A549 (cell line): ENCODE measurements at places on chromosomes 4 and X. TPM values are rescaled to one million over a fixed set of nuclear protein-coding genes. Genes with fewer than 3 reads are reported as not detected.

DNA sequence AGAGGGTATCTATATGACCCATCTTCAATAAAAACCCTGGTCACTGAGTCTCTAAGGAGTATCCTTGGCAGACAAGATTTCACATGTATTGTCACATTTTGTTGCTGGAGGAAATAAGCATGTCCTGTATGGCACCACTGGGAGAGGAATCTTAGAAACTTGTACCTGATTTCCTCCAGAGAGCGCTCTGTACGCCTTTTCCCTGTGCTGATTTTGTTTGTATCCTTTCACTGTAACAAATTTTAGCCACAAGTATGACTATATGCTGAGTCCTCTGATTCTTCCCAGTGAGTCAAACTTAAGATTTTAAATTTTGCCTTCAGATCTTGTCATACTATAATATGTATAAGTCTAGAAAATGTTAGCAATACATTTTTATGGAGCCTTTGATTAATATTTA lies 102.8 kb downstream of the ITIH6 start:
- no peak for DNase-seq

DNA sequence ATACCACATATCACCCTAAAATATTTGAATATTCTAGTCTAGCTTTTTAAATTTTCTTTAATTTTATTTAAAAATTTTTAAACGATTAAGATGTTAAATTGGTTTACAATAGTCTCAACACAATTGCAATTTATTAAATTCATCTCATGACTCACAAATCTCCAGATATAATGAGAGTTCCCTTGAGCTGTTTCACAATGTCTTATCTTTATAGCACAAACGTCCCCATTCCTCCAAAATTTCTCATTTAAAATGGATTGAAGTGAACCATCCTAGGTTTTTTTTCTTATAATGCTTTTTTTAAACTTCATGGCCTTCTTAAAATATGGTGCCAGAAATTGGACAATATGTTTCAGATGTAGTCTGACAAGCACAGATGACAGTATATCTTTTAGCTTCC lies 204.4 kb downstream of the GABRB1 start:
- DNase-seq, result no peak

DNA sequence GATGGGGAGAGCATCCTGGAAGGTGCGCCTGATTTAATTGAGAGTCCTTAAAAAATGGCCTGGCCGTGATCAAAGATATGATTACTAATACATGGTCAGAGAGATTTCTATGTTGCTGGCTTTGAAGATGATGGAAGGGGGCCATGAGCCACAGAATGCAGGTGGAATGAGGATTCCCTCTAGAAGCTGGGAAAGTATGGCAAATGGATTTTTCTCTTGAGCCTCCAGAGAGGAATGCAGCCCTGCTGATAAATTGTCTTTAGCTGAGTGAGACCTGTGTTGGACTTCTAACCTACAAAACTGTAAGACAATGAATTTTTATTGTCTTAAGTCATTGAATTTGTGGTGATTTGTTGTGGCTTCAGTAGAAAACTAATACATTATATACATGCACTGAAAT lies 7.7 kb downstream of the NUDT9 start:
- no peak for DNase-seq

DNA sequence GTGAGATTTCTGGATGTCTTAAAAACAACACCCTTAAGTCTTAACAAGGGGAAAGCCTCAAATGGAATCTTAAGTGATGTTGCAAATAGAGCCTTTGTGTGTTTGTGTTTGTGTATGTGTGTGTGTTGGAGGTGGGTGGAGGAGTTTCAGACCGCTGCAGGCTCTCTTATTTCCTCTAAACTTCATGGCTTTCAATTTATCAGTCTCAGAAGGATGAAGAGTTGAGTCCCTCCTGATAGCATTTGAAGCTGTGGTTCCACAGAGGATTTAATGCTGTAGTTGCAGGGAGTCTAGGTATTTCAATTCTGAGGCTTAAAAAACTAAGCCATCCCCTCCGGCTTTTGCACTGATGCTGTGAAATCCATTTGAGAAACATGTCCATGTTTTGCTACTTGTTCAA lies 4.3 kb upstream of the AGA start:
- DNase-seq, result no peak

Gene PDCL2
- not detected in 3 replicates for polyA plus RNA-seq

Gene WDR17
- polyA plus RNA-seq, result 2.1 to 2.4 TPM (median 2.1 TPM) in 3 replicates

DNA sequence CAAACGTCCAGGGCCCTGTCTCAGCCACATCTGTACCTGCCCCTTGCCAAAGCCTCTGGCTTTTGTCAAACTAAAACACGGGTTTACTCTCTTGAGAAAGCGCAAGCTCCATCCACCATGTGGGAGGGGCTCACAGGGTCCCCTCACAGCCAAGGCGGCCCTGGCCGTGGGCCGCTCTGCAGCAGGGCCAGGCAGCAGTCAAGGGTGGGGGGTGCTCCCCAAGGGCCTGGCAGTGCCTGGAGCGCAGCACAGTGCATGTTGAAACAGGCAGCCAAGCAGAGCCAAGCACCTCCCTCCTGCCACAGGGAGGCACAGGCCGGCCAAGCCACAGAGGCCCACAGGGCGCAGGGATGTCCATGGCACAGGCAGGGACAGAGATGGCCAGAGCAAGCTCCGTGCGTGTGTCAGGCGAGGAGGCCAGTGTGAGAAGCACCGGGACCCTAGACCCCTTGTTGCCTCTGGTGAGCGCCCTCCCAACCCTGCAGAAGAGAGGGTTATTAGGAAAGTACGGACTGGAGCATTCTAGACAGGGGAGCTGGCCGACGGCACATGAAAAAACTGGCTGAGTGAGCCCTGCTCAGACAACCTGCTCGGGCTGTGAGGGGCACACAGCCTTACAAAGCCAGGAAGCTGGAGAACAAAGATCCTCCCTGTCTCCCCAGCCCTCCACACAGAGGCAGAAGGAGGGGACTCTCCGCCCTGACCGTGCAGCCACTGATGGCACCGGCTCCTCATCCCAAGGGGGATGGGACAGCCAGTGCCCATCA lies 39.0 kb downstream of the FAM53A start:
- no peak for DNase-seq

Gene PCDH19
- polyA plus RNA-seq, result 0.01 TPM in 3 replicates

GRCh38 chr4:118335324-118335723 lies 17.5 kb downstream of the PRSS12 start:
- DNase-seq, result no peak

- DNase-seq, result peak; percentile 8
Observed at GRCh38 chr4:159444678-159445077, 341.8 kb downstream of the RAPGEF2 start.

Gene GRPEL1
- 45.5 to 57.6 TPM (median 46.2 TPM) in 3 replicates for polyA plus RNA-seq

Gene KLB
- 0.49 to 0.57 TPM (median 0.51 TPM) in 3 replicates for polyA plus RNA-seq

GRCh38 chr4:173264245-173264644 lies 69.9 kb downstream of the HMGB2 start:
- DNase-seq, result no peak

DNA sequence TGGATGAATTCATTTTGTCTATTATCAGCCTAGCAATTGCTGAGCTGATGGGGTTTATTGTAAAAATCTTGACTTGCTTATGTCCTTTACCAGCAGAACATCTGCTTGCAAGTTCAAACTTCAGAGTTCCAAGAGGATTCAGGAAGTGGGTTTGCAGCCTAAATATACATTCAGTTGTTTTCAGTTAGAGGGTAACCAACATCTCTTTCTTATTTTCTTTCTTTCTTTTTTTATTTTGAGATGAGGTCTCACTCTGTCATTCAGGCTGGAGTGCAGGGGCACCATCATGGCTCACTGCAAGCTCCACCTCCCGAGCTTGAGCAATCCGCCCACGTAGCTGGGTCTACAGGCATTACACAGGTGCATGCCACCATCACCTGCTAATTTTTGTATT lies 31.4 kb upstream of the FHL1 start:
- DNase-seq, result no peak

DNA sequence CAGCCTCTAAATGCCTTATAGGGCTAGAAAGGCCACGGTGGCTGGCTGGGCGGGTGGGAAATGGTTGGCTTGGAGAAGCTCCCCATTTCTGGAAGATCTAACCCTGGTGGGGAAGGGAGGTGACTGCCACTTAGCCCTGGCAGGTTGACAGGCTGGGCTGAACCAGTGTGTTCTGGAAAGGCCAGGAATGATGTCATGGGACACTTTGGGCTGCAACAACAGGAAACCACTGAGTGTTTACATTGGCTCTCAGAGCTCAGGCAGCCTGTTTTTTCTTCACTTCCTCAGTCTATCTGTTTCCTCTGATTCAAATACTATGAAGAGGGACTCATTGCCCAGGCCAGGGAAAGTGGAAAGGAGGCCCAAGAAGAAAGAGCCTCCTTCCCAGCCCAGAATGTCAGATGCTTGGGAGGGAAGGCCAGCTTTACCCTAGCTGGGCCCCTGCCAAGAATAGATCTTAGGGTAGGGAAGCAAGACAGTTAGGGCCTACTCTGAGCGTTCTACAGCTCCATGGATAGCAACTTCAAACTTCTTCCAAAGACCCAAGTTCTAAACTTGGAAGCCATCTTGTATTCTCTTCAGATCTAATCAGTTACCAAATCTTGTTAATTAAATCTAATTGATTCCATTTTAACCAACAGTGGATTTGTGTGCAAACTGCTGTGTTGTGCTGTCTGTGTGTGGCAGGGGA lies 65.8 kb upstream of the MSN start:
- DNase-seq, result no peak
